ENCODE measurements at places on chromosomes 12 and 14.

- DNase-seq, result no peak
These were observed 65.8 kb upstream of the NOS1 start for GRCh38 chr12:117427211-117427610.

- DNase-seq, result no peak
These were observed 569 bp upstream of the RGS6 start for GRCh38 chr14:71931492-71932228.

DNA sequence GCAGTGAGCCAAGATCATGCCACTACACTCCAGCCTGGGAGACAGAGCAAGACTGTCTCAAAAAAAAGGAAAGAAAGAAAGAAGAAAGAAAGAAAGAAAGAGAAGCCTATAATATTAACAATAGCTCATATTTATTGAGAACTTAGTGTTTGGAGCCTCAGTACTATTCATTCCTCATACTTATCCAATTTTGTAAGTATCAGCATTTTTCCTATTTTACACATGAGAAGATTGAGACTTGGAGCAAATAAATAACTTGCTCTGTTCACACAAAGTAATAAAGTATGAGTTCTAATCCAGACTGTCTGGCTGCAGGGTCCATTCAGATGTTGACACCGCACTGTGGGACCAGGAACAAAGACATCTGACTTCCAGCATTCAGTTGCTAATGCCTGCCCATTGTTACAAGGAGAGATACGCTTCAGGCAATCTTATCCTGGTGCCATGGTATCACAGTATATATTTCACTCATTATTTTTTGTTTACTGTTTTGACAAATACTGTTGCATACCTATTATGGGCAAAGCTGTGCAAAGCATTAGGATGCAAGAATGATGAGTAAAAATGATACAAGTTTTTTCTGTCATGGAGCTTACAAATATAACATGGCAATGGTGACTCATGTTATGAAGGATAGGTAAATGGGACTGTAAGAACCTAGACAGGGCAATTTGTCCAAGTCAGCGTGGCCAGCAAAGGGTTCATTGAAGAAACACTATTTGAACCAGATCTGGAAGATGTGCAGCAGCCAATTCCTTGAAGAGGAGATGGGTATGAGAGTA is 21.4 kb upstream of the TMTC2 start:
- DNase-seq, result no peak

DNA sequence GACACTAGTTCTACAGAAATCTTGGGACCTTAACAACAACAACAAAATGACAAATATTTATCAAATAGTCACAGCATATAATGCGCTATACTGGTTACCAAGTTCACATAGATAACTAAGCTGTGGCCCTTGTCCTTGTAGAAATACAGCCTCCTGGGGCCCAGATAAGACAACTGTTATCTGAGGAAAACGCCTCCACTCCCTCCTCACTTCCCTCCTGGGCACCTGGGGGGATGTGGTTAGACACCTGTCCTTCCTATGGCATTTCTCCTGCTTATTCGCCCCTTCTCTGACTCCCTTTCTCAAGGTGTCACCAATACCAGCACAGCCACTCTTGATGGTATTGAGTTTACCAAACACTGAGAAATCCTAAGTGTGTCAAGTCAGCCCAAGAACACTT is 419.4 kb downstream of the RAD51B start:
- DNase-seq, result no peak

- DNase-seq, result peak; percentile 39
These were observed 3.8 kb downstream of the ENDOU start for GRCh38 chr12:47721431-47721973.

DNA sequence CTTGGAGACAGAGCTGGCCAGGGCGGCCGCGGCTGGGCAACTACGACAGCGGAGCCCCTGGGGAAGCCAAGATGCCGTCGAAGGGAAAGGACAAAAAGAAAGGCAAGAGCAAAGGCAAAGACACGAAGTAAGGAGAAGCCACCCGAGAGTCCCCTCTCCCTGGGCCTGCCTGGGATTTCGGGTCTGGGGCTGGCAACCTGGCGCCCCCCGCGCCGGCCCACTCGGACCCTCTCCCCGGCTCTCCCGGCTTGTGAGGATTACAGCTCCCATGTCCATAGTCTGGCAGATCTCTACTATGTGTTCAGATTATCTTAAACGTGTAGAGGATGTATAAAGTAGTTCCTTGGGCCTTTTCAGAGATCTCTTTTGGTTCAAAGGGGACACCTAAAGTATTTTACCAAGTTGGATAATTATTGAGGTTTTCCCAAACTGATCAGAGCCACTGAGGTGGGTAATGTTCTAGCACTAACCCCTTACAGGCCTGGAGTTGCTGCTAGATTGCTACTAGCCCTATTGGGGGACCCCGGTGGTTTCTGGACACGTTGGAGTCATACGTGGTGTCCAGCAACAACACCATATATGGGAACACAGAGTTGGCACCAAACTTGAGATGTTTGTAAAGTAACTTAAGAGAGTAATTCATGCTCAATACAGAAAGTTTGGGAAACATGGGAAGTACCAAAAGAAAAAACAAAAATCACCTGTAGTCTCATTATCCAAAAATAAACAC is 424 bp downstream of the BBOF1 start:
- peak; percentile 46 for DNase-seq

DNA sequence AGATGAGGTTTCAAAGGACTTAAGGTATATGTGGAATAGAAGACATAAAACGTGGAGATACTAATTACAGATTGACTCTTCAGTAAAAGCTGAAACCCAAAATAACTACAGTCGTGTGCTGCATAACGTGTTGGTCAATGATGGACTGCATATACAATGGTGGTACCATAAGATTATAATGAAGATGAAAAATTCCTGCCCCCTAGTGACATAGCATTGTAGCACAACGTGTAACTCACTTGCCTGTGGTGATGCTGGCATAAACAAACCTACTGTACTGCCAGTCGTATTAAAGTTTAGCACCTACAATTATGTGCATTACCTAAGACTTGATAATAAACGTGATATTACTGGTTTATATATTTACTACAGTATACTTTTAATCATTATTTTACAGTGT is 150.3 kb downstream of the LRRK2 start:
- DNase-seq, result no peak

DNA sequence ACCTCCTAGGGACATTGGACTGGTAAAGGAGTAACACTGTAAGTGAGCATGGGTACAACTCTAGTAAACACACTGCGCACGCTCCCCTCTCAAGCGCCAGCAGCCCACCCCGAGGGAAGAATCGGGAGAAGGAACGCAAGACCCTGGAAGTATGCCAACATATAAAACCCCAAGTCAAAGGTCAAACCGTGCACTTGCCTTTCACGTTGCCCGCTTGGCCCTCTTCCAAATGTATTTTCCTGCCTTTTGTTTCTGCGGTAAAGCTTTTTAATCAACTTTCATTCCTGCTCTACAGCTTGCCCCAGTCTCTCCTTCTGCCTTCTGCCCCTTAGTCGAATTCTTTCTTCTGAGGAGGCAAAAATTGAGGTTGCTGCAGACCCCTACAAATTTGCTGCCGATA is 17.6 kb upstream of the CHST11 start:
- no peak for DNase-seq

DNA sequence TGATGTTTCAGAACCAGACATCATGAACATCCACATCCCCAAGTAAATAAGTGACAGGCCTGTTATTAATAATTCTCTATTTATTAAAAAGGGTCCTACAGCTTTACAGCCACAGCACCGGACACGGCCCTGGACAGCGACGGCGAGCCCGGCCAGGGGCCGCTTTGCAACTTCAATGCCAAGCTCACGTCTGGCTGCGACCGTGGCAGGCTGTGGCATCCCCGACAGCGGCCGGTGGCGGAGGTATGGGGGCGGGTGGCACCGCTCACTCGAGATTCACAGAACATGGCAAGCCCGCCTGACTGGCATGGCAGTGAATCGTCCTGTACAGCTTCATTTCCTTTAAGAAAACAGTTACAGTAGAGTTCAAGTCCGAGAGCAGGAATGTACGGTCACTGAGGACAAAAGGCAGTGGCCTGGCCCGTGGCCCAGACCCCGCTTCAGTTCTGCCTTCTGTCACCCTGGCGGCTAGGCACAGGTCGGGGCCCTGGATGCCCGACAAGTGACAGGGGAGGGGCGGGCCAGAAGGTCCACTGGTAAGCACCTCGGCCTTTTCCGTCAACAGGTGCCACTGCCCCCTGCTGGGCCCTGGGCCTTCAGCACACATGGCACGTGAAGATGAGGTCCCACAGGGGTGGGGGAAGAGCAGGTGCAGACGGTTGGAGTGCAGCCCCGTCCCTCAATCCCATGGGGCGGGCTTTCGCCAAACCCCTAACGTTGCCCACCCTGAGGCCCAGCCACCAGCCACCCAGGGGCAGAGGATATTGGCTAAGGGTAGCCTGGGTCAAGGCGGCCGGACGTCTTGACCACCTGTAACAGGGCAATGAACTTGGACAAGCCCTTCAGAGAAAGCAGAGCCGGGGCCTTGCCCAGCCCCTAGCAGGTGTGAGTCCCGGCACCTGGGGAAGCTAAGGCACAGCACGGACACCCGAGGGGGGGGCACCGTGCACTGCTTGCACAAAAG is 30.3 kb downstream of the HIP1R start:
- DNase-seq, result no peak

GRCh38 chr14:68506021-68506644 is 286.7 kb downstream of the ZFP36L1 start:
- DNase-seq, result peak; percentile 88

DNA sequence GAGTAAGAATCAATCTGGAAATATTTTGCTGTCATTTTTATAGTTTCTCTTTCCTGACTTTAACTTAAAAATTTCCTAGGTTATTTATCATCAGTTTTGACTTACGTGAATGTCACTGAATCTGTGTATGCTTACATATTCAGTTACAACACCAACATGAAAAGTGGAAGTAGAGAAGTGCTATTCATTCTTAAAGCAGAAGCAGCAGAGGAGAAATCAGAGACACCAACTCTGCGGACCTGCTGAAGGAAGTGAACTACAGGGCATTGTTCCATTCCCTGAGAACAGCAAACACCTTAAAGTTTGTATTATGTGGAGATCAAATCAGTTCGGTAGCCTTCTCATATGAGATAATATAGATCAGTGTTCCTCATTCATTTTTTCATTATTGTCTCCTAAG is 34.1 kb downstream of the RAD51B start:
- DNase-seq, result no peak

DNA sequence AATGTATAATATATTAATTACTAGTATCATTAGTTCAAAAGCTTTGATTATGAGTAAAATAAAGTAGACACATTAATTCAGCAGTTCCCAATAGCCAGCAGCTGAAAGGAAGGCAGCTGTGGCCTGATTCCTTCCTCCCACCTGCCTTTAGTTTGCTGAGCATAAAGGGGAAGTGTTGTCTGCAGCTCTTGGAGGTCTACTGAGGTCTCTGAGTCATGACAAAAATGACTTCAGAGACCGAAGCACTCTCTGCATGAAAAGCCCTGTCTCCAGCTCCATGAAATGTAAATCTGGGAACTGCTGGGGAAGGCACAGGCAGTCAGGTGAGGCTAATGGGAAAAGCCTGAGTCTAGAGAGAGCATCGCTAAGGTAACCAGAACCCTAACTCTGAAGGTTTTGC is 165.4 kb downstream of the NRXN3 start:
- DNase-seq, result no peak

DNA sequence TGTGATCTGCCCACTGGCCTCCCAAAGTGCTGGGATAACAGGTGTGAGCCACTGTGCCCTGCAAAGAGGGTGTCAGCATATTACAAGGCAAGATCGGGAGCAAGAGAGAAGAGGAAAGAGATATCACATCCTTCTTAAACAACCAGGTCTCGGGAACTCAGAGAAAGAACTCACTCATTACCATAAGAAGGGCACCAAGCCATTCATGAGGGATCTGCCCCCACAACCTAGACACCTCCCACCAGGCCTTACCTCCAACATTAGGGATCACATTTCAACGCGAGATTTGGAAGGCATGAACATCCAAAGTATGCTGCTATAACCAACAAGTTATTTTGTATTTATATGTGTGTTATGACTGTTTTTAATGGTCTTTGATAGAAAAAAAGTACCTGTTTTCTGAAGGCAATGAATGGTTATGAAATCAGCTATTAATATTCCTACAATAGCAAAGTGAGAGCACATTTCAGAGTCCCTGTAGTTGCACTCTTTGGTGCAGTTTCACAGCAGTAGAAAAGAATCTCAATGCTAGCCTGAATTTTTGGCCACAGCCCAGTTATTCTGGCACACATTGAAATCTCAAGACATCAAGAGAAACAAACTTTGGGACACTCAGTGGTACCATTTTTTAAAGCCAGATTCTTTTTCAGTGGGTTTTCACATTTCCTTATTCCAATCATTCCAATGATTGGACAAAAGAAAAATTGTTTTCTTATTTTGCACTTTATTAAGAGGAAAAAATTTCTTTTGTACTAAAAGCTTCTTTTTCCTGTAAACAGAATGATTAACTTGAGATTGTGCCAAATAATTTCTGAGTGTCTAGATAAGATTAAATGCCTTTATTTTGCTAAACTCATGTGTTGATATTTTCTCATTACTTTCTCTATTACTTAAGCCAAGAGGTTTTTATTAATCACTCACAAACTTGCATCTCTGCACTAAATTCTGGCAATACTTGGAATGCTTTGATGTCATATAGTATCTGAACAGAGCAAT is 582.6 kb upstream of the ATP2B1 start:
- no peak for DNase-seq

GRCh38 chr12:85509857-85510256 is 229.8 kb downstream of the ALX1 start:
- DNase-seq, result no peak

DNA sequence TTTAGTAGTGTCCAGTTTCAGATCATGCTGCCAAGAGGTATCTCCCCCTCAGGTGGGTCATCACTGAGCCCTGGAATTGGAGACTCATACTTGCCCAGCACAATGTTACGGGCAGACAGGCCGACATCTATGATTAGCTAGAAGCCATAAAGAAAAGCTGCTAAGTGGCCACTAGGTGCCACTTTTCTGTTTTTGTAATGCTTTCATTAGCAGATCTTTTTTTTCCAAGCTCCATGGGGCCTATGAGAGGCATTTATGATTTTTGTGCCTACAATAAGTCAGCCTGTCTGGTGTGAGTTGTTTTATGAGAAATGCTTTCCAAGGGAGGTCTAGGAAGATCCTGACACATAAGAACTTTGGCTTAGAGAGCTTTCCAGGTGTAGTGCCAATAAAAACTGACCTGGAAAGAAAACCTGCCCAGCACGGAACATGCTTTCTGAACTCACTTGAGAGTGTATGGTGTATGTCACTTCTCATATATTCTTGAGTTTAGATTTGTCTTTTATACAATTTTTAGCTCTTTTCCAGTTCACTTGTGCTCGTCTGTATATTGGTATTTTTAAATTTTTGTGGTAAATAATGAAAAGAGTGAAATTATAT is 21.8 kb upstream of the SMCO2 start:
- peak; percentile 68 for DNase-seq

GRCh38 chr14:55451398-55451797 is 11.0 kb upstream of the TBPL2 start:
- DNase-seq, result no peak
